ENCODE measurements at places on chromosomes 3 and 15.

DNA sequence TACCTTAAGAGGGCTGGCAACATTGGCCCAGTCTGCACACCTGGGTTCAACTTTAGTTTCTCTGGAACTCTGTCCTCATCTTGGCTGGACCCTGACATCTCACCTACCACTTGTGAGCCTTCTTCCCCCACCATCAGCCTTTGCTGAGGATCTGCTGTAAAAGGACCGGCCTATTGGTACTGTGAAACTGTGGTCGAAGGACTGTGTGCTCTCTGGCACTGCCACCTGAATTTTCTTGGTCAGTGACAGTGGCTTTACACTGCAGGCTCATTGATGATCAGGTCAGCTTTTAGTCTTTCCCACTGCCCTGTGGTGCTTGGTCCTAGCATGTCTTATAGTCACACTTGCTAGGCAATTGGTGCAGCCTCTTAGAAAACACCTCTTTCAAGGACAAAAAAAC, 86.9 kb downstream of the PEX5L start:
- no peak for DNase-seq

- no peak for DNase-seq
Measured at GRCh38 chr15:39573287-39573686, 7.6 kb upstream of the THBS1 start.

- DNase-seq = no peak
Measured at GRCh38 chr15:42858999-42859789, 61.4 kb downstream of the TTBK2 start.

DNA sequence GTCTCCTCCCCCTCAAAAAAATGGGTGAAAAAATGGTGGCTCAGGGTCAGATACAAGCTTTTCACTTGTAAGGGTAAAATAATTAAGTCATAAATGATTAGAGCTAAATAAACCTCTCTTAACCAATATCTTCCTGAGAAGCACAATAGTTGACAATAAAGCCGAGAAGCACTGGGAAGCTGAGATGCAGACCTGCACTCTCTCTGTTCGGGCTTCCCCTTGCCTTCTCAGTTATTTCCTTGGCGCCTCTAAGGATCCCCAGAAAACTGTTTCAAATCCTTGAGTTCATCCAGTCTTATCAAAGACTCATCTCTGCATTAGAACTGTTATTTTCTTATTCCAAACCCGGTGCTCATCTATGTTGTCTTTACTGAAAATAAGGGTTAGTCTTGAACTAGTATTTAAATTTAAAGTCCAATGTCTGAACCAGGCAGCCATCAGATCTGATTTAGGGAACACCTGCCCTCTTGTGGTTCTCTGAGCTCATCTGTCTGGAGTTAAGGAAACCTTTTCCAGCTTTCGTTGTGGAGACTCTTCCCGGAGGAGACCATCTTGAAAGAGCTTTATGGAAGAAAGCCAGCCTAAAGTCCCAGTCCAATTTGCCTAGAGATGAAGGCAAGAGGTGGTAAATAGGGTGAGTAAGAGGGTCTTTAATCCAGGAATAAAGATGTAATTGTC, 256.4 kb upstream of the MCTP2 start:
- no peak for DNase-seq

GRCh38 chr3:30241721-30242120, 364.7 kb upstream of the TGFBR2 start:
- no peak for DNase-seq

DNA sequence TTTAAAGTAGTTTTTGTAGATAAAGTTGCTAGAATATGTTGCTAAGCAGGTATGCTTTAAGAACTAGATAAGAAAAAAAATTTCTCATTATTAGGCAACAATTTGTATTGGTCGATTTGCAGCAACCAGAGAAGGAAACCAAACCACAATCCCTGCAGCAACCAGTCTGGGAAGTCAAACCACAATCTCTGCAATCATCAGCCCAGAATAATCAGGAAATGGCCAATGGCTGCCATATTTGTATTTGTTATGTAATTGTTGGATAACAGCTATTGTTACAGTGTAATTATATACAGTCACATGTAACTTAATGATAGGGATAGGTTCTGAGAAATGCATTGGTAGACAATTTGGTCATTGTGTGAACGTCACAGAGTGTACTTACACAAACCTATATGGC, 23.6 kb downstream of the STXBP5L start:
- DNase-seq = no peak

GRCh38 chr15:66651198-66651597, 50.8 kb upstream of the SMAD6 start:
- DNase-seq = no peak

DNA sequence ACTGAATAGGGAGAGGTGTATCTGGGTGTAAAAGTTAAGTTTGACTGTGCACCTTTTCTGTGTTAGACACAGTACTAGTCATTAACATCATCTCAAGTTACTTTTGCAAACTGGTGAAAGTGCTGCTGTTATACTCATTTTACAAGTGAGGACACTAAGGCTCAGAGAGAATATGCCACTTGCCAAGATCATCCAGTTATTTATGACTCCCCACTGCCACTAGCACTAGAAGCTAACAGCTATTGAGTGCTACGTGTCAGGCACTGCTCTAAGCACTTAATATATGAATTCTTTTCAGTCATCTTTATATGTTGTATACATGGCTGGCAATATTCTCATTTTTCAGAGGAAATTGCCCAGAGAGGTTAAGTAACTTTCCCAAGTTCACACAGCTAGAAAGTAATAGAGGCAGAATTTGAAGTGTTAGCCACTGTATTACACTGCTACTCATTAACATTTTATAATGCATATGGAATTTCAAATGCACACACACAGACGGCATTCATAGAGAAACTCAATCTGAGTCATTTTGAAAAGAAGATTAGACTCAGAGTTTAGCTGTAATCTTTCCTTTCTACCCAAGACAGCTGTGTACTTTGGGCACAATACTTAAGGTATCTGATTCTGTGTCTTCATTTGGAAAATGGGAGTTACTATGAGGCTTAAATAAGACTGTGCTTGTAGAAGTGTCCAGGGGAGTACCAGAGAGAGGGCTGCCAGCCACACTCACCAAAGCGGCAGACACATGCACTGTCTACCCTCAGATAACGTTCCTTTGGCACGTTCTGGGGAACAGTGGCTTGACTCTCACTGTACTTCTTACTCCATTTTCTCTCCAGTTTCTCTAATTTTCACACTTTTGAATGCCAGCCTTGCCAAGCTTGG, 1.3 kb upstream of the MASP1 start:
- DNase-seq = no peak
